ENCODE measurements at places on chromosomes 6 and 20.

GRCh38 chr6:10355115-10355702 lies 59.7 kb downstream of the TFAP2A start:
- DNase-seq: no peak

DNA sequence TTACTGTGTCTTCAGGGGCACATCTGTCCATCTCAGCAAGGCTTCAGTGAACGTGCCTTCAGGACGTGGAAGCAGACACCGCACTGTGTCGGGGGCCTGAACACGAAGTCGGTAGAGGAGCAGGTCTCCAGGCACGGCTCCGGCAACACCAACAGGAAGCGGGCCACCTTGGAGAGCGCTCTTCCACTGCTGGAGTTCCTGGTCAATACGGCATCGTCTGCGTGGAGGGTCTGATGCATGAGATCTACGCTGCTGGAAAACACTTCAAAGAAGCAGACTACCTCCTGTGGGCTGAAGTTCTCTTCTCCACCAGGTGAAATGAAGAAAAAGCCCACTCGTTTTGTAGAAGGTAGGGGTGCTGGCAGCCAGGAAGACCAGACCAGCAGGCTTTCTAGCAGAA lies 69.3 kb upstream of the SLCO4A1 start:
- DNase-seq: no peak

DNA sequence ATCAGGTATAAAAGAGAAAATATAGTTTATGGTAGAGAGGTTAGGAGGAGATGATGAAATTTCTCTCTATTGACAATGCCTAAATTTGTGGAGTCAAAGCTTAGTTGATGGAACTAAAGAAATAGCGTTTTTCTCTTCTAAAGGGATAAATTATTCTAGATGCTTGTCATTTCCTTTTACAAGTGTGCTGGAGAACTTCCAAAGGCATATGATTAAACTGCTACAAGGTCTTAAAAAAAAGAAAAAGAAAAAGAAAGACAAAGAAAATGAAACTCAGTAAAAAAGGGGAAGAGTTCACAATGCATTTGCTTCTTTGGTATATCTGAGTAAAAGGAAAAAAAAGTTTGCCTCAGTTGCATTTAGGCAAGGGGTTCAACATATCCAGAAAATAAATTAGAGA lies 499.8 kb upstream of the PTCHD4 start:
- no peak for DNase-seq

- no peak for DNase-seq
Observed at GRCh38 chr6:10426781-10427279, 12.0 kb upstream of the TFAP2A start.

GRCh38 chr6:42380228-42380979 lies 71.3 kb downstream of the TRERF1 start:
- no peak for DNase-seq

DNA sequence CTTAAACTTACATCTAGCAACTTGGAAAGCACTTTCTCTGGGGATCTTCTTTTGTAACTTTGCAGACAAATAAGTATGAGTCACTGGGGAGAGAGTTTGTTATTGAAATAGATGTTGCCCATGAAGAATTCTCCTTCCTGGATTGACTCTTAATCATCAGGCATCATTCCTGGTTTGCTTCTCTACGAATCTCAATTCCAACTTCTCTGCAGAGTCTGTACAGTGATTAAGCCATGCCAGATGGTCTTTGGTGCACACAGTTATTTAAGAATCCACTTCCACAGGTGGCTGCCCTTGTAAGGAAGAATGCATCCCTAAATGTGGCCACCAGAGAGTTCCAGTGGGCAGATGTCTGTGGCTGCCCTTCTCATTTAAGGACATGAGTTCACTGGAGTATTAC lies 25.7 kb downstream of the MYCT1 start:
- DNase-seq: no peak

DNA sequence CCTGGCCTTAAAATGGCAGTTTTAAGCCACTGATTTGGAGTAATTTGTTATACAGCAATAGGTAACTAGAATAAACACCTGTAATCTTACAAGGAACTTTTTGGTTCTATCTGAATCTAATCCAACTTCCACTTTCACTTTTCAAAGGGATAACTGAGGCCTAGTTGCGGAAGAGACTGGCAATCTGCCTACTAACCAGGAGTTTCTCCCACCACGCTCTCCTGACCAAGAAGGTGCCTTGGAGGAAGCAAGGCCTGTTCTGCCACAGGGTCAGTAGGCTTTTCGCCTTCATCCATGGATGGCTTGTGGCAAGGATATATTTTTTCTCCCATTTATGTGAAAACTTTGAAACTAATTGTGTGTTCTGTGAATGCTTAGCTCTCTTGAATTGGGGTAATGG lies 12.9 kb upstream of the MYBL2 start:
- DNase-seq: no peak

DNA sequence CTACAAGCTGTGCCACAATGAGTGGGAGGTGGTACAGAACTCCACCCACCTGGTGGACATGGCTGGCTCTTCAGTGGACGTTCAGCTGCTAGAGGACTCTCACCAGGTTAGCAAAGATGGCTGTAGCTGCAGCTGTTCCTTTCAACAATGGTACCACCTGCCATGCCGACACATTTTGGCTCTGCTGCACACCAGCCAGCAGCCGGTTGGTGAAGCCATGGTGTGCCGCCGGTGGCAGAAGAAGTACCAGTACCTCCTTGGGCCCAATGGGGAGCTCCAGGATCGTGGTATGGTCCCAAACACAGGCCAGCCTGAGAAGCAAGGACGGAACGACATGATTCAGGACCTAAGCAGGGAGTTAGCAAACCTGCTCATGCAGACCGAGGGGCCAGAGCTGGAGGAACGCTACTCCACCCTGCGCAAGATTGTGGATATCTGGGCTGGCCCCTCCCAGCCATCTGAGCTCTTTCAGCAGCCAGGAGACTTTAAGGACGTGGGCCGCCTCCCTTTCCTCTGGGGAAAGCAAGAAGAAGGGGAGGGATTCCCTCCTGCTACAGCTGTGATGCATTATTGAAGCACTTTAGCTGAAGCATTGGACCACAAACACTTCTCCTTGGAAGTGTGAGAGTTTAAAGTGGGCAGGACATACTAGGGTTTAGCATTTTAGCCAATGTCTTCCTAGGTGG lies 2.8 kb upstream of the ZSWIM1 start:
- DNase-seq: no peak

DNA sequence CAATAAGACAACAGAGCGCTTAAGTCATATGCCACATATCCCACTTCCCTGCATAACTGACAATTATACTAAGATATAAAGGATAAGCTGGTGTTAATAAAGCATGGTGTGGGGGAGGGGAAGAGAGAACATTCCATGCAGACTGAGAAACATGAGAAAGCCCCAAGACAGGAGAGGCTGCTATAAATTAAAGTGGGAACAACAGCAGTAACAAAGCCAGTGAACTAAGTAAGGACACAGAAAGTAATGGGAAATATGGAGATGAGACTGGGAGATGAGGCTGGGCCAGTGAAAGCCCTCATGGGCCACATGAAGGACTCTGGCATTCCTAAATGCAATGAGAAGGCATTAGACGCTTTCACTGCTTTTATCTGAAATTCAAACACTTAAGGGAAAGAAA lies 41.3 kb downstream of the SESN1 start:
- DNase-seq: no peak

GRCh38 chr20:40638414-40638813 lies 50.6 kb downstream of the MAFB start:
- DNase-seq: no peak

GRCh38 chr6:166308769-166309589 lies 787 bp upstream of the PRR18 start:
- DNase-seq: no peak

- no peak for DNase-seq
Observed at GRCh38 chr6:163771180-163771579, 356.7 kb downstream of the QKI start.

DNA sequence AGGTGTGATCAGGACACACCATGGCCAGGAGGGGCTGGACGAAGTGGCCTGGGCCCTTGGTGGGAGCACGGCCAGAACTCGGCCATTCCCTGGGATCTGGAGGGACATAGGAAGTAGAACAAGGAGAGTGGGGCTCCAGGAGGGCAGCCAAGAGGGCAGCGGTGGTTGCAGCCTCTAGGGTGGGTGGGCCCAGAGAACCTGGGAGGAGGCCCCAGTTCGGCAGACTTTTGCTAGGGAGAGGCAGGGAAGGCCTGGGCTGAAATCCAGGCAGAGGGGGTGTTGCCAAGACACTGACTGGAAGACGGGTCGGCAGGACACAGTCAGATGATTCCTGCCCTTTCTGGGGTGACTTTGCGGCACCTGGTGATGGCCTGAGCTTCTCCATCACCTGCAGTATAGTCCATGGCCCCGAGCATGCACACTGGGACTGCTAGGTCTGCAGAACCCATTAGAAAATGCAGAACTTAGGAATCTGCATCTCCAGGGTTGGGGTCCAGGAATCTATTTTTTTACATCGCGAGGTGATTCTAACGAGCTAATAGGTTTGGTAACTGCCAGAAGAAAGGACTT lies 224.8 kb downstream of the SYNDIG1 start:
- DNase-seq: no peak

DNA sequence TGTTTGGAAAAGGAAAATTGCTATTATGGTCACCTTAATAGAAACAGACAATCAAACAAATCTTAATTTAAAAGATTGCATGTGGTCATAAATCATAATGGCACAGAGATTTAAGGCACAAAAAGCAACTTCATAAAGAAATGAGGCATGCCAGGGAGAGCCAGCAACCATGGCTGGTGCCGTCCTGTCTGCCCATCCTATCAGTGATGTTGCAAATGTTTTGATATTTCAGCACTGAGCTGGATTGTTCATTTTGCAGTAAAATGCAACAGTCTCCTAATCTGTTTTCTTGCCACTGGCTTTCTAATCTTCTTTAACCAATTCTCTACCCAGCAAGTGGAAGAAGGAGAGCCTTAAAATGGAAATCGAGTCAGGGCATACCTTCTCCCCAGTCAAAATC lies 249.8 kb downstream of the SAMD5 start:
- no peak for DNase-seq

- no peak for DNase-seq
Observed at GRCh38 chr6:109453594-109454495, 1.7 kb downstream of the MICAL1 start.
